Psoas muscle (tissue), 8 donors: ENCODE measurements at places on chromosomes 3 and 15.
A peak's percentile ranks its signal among the peaks of the same experiment; 100 is the strongest.

- DNase-seq: no peak
Measured at GRCh38 chr3:78822726-78823125, 945.1 kb downstream of the ROBO1 start.

DNA sequence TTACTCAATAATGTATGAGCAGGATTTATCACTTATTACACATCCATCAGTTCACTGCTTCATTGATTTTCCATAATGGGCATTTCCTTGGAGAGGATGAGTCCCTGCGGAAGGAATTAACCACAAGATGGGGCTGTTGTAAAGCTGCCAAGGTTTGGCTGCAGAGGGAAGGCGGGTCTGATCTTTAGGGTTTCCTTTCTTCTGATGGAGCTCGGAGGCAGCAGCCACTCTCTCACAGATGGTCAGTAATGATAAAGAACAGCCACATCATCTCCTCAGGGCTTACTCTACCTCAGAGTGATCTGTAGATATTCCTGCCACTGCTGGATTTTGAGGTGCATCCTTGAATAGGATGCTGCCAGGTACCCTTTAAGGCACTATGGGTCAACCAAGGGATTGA lies 115.2 kb downstream of the USP13 start:
- DNase-seq: no peak

DNA sequence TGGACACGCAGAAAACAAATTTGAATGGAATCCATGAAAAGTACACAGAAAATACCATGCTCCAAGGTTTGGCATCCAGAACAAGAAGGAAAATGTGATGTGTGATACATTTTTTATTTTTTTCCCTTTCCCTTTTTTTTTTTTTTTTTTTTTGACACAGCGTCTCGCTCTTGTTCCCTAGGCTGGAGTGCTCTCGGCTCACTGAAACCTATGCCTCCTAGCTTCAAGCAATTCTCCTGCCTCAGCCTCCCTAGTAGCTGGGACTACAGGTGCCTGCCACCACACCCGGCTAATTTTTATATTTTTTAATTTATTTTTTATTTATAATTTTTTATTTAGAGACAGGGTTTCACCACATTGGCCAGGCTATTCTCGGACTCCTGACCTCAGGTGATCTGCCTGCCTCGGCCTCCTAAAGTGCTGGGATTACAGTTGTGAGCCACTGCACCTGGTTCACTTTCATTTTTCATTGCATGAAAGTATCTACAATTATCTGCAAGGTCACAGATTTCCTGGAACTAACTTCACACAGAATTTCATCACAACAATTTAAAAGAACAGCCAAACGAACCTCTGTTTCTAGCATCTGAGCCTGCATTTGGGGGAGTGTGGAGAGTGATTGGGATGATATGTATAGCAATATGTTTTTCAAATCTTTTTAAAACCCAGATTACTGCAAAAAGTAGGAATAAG lies 8.3 kb downstream of the POU1F1 start:
- no peak for DNase-seq

DNA sequence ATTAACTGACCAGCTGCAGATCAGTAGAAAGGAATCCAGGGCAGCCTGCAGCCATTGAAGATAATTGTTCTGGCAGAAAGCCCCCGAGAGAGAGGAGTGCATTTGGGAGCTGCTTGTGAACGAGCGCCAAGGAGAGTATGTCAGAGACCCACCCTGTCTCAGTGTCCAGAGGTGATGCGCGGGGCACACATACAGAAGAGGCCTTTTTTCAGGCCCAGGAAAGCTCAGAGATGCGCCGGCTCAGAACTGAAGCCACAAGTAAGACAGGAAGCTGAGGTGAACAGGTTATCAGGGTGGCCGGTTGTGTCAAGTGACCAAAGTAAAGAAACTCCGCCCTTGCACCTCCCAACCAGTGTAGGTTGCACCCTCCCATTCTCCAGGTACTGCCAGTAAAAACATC lies 59.8 kb upstream of the HEG1 start:
- DNase-seq: no peak

DNA sequence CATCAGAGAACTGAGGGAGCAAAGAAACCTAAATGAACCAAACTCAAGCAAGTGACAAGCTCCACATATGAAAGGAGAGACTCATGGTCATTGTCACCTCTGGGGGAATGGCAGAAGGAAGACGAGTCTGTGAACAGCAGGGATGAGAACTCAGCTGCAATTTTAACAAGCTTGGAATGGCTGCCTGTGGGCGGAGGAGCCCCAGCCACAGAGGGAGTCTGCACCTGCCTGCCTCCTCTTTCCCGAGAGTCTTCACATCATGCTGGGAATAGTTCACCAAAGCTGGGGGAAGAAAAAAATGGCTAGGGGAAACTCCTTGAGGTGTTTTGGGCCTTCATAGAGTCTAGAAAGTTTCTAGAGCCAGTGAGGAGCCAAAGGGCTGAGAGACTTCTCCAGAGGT lies 21.3 kb upstream of the BHLHE40 start:
- DNase-seq: no peak

- DNase-seq: peak; percentile 25
Measured at GRCh38 chr15:100765467-100766241, 114.0 kb upstream of the ALDH1A3 start.

GRCh38 chr3:37198996-37199395 lies 24.6 kb upstream of the LRRFIP2 start:
- DNase-seq: no peak

- no peak for DNase-seq
Measured at GRCh38 chr15:95929232-95929846, 401.2 kb upstream of the NR2F2 start.

- DNase-seq: no peak
Measured at GRCh38 chr15:96079041-96079440, 251.5 kb upstream of the NR2F2 start.

DNA sequence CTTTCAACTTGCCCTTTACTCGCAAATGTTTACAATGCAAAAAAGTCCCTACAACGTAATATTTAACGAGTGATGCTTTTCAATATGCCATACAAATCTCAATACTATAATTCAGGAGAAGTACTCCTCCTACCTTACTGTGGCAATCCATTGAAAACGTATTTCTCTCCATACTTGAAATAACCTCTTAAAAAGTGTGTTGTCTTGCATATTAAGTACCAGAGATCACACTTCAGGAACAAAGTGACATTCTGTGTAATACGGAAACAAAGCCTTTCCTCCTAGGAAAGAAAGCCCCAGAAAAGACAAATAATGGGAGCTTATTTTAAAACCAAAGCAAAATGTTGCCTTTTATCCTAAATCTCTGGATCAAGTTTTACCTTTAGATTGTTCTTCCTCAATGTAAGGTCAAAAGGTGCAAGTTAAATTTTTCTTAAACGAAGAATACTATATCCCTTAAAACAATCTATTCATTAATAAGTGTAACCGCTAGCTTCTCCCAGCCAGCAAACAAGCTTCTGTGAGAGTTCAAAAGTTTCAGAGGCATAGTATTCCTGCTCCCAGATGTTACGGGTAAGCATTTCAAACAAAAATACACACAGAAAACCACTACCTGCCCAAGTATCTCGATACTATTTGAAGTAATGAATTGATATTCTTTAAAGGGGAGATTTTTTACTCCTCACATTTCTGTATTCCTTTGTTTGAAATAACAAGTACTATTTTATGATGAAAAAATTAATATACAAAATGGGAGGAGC lies 1.7 kb downstream of the TJP1 start:
- DNase-seq: no peak

DNA sequence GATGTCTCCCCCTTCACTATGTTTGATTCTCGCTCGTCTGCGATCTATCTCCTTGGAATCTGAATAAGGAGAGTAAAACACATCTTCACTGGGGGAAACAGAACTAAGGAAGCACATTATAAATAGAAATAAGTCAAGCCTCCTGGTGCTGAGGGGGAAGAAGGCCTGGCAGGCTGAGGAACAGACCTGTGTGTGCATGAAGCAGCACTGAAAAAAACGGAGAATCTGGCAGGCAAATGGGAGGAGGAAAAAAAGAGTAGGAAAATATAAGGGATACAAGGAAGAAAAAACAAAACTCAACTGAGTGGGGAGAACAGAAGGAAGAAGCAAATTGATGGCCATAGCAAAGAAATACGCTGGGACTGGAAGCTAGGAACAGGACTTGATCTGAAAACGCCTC lies 25.7 kb downstream of the PARP16 start:
- DNase-seq: no peak

- no peak for DNase-seq
Measured at GRCh38 chr15:92907896-92908712, 8.0 kb downstream of the CHD2 start.

GRCh38 chr3:45477041-45477725 lies 88.8 kb downstream of the LARS2 start:
- DNase-seq: no peak

- peak; percentile 56 for DNase-seq
Measured at GRCh38 chr15:31345606-31346366, 19.2 kb downstream of the KLF13 start.

DNA sequence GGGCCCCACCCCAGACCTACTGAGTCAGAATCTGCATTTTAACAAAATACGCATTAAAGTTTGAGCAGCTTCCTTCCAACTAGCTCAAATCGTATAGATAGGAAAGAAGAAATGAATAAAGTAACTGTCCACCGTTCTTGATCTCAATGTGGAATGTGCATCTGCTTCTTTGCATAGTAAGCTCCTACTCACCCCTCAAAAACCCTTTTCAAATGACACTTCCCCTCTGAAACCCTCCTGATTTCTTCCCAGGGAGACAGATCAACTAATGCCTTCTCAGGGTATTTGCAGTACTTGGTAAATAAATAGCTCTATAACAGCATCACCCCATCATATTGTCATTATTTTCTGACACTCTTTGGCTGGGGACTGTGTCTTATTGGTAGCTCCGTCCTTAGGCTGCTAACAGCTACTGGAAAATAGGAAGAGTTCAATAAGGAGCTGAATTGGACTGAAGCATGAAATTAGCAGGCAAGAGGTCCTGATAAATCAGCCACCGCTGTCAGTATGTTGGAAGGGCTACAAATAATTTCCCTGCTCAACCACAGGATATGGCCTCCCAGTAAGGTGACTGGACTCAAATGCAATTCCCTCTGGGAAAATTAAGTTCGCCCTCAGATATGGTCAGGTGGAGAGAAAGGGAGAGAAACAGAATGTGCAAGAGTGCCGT lies 10.2 kb downstream of the OXTR start:
- DNase-seq: no peak

DNA sequence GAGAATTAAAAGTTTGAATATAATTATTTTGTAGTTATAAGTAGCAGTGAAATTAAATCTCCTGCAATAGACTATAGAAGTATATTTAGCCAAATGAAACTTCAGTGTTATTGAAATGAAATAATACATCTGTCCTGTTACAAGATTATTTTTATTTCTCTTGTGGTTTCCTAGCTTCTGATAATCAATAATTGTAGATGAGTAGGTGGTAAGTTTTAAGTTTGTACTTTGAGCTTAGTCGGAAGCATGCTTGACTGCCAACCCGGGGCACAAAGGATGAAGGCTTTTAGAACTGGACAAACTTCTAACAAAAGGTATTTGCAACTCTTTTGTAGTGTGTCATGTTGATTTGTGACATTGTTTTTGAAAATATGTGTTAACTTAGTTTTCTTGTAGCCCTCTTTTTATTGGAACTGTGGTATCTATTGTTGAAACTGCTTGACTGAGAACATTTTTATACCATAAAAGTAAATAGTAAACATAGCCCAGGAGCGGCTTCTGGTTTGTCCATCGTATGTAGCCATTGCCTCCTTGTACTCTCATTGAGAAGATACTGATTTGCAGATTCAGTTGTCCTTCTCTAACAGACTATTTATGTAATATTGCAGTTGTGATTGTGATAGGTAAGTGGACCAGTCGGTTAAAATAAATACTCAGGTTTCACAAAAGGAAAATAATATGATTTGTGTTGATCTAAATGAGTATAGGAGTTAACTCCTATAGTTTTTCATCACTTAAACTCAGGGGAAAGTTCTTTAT lies 2.9 kb downstream of the CTNNB1 start:
- DNase-seq: no peak

GRCh38 chr3:112012205-112012992 lies 13.7 kb downstream of the TAGLN3 start:
- DNase-seq: no peak

- peak; percentile 45 for DNase-seq
Measured at GRCh38 chr15:53203454-53203853, 413.3 kb upstream of the ONECUT1 start.

DNA sequence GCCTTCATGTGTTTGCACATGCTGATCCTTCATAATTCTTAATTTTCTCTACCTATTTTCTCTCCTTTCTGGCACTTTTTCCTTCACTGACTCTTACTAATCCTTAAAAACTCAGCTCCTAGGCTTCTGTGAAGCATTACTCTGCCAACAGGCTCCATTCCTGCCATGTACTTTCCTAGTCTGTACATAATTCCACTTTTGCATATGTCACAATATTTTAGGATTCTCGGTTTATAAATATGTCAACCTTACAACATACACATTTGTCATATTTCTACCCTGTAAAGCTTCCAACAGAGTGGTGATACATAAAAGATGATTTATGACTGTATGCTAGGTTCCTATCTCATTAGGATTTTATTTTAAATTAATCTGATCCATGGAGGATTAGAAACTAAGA lies 38.2 kb upstream of the AGTR1 start:
- no peak for DNase-seq

GRCh38 chr3:11568503-11569155 lies 75.1 kb downstream of the VGLL4 start:
- peak; percentile 84 for DNase-seq

DNA sequence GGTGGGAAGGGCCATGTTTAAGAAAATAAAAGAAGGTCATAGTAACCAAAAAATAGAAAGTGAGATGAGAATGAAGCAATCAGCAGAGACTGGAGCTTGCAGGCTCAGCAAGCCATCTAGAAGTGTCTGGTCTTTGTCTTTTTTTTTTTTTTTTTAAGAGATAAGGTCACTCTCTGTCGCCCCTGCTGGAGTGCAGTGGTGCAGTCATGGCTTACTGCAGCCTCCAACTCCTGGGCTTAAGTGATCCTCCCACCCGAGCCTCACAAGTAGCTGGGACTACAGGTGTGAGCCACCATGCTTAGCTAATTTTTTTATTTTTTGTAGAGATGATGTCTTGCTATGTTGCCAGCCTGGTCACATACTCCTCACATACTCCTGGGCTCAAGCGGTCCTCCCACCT lies 36.2 kb downstream of the GXYLT2 start:
- DNase-seq: no peak

GRCh38 chr3:32440611-32441350 lies 49.1 kb downstream of the CMTM7 start:
- no peak for DNase-seq

DNA sequence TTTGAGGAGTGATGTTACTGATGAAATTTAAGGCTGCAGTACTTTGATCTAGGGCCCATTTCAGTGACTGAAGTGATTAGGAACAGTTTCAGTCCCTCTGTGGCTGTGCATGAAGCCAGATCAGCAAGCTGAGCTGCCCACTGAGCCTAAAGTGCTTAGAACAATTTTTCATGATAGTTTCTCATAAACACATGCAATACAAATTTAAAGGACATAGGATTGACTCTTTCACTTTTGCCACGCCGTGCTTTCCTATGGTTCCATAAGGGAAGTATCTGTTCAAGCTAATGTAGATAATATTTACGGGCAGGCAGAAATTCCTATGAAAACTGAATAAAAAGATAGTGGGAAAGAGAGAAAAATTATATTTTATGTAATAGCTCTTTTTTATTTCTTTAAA lies 10.6 kb downstream of the ANKUB1 start:
- no peak for DNase-seq
